ENCODE measurements at places on chromosomes 12 and 14.
A peak's percentile ranks its signal among the peaks of the same experiment; 100 is the strongest.

DNA sequence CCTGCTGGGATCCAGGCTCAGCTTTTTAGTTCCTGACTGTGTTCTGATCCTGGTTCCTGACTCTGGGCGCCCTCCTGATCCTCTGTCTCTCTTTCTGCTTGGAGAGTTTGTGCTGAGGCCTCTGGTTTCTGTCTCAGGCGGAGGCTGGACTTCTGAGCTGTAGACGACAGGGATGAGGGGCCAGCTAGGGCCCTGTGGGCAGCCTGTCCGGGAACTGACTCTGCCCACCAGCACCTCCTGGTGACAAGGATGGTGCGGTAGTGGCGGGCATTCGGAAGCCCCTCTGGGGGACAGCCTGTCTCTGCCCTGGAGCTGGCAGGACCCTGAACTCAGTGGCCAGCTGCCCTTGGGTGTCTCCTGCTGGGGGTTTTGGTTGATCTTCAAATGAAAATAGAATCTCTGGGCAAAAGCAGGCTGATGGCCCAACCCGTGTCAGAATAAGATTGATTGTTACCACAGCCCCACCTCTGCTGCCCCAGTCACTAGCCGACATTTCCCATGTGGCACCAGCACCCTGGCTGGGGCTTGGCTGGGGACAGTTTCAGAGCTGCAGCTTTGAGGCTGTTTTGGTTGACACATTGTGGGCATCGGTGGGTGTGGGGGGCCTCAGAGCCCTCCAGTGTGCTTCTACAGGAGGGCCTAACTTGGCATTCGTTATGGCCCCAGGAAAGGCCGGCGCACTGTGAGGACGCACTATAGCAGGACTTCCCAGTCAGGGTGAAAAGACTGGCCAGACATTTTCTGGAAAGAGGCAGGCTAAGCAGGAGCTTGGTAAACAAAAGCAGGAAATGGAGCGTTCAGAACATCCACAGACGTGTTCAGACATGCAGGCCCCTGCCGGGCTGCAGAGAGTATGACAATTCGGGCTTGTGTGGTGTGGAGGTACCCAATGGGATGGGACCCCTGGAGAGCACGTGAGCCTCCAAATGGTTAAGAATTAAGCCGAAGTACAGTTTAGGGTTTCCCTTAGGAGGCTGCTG is 16.2 kb downstream of the KRT80 start:
- no peak for DNase-seq

GRCh38 chr12:54417712-54418440 is 1.2 kb downstream of the ITGA5 start:
- no peak for DNase-seq

DNA sequence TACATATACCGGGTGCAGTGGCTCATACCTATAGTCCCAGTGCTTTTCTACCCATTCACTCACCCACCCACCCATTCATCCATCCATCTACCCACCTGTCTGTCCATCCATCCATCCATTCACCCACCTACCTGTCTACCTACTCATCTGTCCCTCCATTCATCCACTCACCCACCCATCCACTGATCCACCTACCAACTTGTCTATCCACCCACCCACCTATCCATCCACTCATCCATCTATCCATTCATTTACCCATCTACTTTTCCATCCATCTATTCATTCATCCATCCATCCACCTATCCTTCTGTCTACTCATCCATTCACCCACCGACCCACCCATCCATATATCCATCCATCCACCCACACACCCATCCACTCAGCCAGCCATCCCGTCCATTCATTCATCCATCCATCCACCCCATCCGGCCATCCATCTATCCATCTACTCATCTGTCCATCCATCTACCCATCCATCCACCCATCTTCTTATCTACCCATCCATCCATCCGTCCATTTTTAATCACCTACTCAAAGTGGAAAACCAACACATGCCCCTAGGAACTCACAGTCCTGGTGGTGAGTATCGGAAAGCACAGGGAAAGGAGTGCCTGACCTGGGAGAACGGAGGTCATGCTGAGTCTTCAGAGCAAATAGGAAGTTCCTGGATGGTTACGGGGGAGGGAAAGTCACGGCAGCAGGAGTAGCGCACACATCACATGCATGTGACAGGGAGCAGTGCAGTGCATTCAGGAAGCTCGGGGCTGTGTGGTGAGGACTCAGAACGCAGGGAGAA is 20.0 kb downstream of the DDX51 start:
- DNase-seq = no peak

GRCh38 chr14:24053548-24054323 is 1.9 kb downstream of the CARMIL3 start:
- no peak for DNase-seq

DNA sequence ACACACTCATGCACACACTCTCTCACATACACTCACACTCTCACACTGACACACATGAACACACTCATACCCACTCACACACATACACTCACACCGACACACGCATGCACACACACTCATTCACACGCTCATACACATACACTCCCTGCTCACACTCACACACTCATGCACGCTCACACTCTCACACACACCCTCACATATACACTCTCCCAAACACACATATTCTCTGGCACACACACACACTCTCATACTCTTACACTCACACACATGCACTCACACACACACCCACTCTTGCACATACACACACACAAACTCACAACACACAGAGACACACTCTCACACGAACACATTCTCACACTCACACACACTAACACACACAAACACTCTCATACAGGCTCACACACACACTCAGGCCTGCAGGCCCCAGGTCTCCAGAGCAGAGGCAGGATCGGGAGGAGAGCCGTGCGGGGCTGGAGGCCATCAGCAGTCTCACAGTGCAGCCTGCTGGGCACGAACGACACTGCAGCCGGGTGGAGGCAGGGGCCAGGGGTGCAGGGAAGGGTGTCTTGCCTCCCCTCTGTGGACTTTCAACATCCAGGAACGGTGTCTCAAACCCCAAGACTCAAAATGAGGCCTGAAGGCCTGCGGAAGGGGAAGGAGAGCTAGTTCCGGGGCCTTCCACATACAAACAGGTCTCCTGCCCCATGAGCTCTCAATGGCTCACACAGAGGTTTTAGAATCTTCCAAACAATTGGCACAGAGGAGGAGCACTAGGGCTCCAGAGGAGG is 148.7 kb downstream of the ANO2 start:
- peak; percentile 33 for DNase-seq

- DNase-seq = no peak
Measured at GRCh38 chr12:26749781-26750180, 83.2 kb downstream of the ITPR2 start.

- DNase-seq = no peak
Measured at GRCh38 chr14:93015064-93015463, 92.1 kb downstream of the CHGA start.

DNA sequence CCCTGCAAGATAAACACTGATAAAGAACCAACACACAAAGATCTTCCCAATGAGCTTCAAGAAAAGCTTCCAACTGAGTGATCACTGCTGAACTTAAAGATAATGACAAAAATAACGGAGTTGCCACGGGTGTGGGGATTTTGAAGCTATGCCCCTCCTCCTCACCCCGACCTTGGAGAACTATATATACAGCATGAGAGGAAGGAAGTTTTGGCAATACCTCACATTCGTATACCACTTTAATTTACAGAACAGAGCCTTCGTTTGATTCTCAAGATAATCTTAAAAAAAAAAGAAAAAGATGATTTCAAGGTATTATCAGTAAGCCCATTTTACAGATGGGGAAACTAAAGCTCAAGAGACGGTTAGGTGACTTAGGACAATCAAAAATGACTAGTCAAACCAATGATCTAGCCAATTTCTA is 715 bp downstream of the NEK9 start:
- DNase-seq = no peak

DNA sequence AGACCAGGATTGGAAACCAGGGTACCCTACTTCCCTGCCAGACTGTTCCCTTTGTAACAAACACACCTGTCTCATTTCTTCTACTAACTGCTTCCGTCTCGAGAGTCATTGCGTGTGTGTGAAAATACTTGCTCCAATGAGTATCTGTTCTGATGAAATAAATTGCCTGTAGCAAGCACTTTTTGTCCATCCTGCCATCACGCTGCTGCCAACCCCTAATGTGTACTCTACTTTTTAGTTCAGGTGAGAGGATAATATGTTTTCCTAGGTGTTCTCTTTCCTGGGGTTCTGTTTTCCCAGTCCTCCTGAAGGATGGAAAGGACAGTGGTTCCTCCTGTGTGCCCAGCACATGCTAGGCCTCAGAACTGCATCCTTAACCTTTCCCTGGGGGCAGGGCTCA is 1.0 kb downstream of the TUNAR start:
- no peak for DNase-seq

- no peak for DNase-seq
Measured at GRCh38 chr12:40788276-40788675, 96.0 kb downstream of the CNTN1 start.
